ENCODE measurements at places on chromosomes 2 and 18.

- DNase-seq: no peak
Measured at GRCh38 chr2:144011098-144011497, 508.8 kb downstream of the ZEB2 start.

GRCh38 chr2:33134791-33135560, 188.2 kb downstream of the LTBP1 start:
- DNase-seq: no peak

- DNase-seq: no peak
Measured at GRCh38 chr2:128625963-128626759, 307.5 kb upstream of the HS6ST1 start.

- no peak for DNase-seq
Measured at GRCh38 chr18:9619545-9619944, 5.2 kb upstream of the PPP4R1 start.

DNA sequence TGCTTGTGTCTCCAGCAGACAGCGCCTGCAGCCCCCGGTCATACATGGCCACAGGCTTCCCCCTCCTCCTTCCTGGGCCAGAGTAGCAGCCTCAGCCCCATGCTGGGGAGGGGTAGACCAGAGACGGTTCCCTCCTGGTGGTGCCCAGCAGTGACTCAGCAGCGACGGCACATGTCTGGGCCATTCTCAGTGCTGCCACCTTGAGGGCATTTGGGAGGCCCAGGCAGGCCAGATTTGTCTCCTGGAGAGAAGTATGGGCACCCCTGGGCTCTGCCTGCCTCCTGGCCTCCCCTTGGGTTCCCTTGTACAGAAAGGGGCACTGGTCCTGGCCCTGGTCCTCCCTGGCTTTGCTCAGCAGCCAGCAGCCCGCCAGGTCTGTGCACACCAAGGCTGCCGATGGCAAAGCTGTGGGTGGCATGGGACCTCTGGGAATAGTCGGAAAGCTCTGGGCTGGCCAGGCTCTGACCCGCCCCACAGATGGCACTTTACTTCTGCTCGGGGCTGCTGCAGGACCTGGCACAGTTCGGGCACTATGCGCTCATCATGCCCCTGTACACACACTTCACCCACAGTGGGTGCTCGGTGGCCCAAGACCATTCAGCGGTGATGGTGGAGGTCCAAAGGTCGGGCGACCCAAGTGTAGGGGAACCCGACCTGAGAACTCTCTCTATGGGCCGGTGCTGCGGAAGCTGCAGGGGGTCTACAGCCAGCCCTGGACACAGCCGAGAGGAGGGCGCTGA, 11.4 kb upstream of the ALPI start:
- DNase-seq: no peak

- DNase-seq: no peak
Measured at GRCh38 chr18:9546468-9546867, 67.9 kb downstream of the PPP4R1 start.

GRCh38 chr2:167756446-167756845, 490.9 kb downstream of the STK39 start:
- DNase-seq: no peak

GRCh38 chr18:32930695-32931301, 158.0 kb upstream of the KLHL14 start:
- DNase-seq: no peak

DNA sequence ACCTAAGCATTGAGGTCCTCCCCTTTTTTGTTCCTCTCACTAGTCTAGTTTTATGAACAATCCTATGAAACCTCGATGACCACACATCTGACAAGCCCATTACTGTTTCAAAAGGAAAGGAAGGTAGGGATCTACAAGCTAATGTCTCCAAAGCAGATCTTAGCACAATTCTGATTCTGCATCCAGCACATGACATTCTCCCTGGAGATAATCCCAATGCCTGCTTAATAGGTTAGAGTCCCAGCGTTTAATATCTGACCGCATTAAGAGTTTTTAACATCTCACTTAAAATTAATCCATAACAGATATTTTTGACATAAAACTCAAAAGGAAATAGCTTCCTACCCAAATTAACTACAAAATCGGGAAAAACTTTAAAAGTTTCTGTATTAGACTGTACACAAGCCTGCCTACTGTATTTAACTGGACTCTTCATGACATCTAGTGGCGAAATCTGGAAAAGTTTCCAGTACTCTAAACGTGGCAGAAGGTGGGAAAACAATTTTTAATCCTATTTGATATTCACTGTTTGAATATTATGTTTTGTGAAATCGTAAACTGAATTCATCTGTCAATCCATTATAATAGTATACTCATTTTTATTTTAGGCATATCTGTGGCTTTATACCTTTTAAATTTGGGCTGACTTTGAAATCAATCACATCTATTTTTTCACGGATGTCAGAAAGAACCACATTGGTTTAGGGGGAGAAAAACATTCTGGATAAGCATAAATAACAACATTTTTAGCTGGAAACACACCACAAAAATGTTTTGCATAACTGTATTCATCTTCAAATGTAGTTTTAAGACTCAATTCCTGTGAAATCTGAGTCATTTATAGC, 62.4 kb downstream of the TXNL1 start:
- peak; percentile 32 for DNase-seq

All from NCI-H1436 (cell line).